ENCODE measurements at places on chromosomes 13 and 19.

GRCh38 chr19:10601999-10602329 is 14.9 kb upstream of the AP1M2 start:
- DNase-seq, result no peak

- peak; percentile 22 for DNase-seq
Observed at GRCh38 chr19:1754636-1755466, 1.5 kb downstream of the ONECUT3 start.

DNA sequence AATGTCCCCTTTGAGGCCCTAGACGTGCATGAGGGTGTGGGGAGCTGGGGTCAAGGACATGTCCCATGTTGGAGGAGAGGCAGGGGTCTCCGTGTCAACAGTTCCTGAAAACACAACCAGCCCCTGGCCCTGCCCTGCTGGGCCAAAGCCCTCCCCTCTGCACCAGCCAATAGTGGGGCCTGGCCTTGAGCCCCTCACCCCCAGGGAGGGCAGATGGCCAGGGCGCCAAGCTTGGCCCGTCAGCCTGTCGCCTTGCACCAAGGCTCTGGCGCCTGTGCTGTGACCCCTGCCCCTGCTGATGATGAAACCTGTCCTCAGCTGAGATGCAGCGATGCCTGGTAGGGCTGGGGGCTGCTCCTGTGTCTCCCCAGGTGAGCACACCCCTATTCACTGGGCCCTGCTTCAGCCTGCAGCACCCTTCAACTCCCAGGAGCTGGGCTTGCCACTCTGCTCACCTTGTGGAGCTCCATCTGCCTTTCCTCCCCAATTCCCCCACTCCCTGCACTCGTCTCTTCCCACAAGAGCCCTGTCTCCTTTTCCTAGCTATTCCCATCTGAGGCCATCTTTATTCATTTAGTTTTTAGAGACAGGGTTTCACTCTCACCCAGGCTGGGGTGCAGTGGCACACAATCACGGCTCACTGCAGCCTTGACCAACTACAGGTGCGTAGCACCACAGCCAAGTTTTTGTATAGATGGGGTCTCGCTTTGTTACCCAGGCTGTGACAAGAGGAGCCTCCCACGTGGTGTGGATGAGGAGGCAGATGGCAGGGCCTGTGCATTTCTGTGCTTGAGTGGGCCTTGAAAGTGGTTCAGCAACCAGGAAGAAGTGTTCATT is 2.1 kb upstream of the HAMP start:
- no peak for DNase-seq

DNA sequence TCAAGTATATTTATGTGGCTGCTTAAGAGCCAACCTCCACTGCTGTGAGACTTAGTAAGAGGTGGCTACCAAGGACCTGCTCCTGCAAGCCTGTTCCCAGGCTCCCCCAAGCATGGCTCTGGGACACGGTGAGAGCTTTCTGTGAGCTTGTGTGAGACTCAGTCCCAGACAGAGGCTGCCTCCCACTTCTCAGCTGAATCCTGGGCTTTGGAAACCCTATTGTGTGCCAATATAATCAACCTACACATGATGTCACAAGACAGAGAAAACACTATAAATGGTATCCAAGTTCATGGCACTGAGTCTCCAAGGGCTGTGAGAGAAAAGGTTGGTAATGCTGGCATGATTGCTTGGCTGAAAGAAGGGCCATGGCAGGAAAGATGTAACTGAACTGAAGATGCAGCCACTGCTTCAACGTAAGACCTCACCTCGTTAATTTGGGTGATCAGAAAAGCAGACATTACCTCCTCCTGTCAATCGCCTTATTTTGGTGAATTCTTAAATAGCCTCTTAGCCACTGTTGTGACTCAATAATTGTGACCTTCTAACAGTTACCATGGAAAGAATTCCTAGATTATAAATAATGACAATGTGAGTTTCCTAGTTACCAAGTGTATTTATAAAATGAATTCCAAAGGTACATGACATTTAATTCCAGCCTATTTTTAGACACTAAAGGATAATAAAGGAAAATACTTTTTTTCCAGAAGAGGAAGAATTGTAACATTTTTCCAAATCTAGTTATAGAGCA is 332.0 kb downstream of the IRS2 start:
- no peak for DNase-seq

DNA sequence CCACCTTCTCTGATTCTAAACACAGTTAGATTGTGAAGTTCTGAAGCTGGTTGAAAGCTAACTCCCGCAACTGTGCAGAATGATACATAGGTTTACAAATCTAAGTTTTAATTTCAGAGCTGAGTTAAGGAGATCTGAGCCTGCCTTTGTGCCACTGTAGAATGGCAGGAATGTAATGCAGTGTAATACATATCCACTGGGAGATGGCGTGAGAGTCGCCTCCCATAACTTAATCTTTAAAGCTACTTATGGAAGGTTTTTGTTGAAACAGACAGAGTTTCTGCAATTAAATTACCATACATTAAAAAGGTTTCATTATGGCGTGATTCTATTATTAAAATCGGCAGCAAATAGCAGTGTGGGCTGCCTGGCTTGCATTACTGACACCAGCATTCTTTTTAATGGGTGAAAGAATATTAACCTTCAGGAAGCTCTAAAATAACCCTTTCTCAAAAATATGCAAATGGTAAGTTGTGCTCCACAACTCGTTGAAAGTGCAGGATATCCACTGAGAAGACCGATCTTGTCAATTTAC is 257.4 kb downstream of the OLFM4 start:
- no peak for DNase-seq

DNA sequence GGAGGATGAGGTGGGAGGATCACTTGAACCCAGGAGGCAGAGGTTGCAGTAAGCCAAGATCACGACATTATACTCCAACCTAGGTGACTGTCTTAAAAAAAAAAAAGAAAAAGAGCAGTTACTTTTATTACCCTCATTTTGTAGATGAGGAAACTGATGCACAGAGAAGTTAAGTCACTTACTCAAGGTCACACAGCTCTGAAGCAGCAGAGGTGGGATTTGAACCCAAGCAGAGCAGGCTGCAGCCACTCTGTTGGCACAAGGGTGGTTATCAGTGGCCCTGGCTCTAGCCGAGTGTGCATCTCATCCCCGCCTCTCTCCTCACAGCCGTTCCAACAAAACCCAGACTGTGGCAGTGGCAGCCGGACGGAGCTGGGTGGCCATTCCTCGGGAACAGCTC is 7.6 kb downstream of the IL27RA start:
- DNase-seq, result no peak

DNA sequence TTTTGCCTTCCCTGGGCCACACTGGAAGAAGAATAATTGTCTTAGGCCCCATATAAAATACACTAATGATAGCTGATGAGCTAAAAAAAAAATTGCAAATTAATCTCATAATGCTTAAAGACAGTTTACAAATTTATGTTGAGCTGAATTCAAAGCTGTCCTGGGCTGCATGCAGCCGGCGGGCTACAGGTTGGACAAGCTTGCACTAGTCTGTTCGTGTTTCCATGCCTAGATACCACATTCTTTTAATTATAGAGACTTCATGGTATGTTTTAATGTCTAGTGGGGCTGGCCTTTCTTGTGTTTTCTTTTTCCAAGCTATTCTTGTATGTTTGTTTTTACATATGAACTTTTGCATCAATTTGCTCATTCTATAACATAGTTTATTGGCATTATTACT is 90.6 kb downstream of the SGCG start:
- no peak for DNase-seq

DNA sequence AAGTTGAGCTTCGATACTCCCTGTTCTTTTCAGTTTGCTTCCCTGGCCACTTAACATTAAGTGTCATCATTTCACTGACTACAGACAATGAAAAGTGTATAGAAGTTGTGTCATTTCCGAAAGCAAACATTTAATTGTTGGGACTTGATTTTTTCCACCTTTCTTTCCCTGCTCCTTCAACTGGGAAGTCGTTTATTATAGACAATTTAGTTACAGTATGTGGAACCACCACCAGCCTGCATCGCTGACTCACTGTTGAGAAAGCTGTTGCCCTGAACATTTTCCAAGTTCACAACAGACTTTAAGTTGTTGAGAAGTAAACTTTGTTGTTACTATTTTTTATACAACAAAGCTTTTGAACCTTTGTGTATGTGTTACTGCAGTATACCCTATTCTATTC is 788.4 kb upstream of the PRR20A start:
- DNase-seq, result no peak

DNA sequence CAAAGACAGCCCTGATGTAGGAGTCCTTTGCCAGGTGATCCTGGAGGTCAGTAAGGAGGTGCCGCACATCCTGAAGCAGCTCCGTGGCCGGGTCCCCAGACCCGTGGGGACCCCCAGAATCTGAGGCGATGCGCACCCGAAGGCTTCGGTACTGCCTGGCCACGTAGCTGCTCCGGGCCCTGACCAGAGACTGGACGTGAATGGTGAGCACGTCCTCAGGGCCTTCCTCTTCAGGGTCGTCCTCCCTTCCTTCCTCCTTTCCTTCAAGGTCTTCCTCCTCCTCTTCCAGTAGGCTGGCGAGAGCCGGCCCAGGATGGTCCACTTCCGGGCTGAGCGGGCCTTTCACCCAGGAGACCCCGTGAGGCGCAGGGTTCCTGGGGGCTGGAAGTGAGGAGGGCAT is 7.5 kb downstream of the RINL start:
- DNase-seq, result no peak

- no peak for DNase-seq
Observed at GRCh38 chr13:43206838-43207237, 183.5 kb downstream of the DNAJC15 start.

DNA sequence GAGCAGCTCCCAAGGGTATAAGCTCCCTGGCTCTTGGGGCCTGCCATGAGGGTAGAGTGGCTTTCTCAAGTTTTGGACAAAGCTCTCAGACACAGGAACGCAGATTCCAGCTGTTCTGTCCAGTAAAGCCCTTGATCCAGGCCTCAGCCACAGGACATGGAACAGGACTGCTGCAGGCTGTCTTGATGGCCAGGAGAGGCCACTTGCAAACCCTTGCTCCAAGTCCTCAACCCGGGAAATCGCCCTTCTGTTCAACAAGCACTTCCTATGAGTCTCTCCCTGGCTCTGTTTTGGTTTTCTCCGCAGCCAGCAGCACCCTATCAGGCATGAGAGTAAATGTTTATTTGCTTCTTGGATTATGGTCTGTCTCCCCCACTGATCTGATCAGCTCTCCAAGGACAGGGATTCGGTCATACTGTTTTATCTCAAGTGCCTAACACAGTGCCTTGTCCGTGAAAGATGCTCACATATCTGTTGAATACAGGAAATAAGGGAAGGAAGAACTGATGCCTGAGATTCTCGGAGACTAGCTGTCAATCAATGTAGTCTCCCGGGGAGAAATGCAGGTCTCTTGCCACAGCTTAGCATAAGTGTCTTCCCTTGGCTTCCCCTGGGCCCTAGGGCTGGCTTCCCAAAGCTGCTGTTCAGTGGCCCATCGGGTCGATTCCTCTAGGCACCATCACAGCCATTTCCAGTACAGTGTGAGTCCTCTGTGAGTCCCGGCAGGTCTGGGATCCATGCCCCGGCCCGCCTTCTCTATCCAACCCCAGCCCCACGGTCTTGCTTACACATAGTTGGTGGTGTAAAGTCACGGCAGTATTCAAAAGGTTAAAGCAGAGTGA is 90.8 kb downstream of the TSHZ3 start:
- DNase-seq, result no peak

GRCh38 chr13:114103801-114104654 is 28.4 kb downstream of the RASA3 start:
- no peak for DNase-seq

- DNase-seq, result peak; percentile 94
Observed at GRCh38 chr19:49118565-49119410, at the start of gene C19orf73. TSS of gene C19orf73 (minus strand) at chr19:49119143. CDS start at chr19:49119022, 121 bp downstream.

- DNase-seq, result no peak
Observed at GRCh38 chr13:110305001-110305400, 2.0 kb downstream of the COL4A1 start.

GRCh38 chr19:16585808-16586476 is 13.7 kb upstream of the SLC35E1 start:
- no peak for DNase-seq

GRCh38 chr13:51311957-51312520 is 27.5 kb upstream of the SERPINE3 start:
- DNase-seq, result no peak

- no peak for DNase-seq
Observed at GRCh38 chr13:63048653-63049052, 1633.0 kb upstream of the PCDH20 start.

- DNase-seq, result no peak
Observed at GRCh38 chr13:112806739-112807652, 117.2 kb downstream of the ATP11A start.

GRCh38 chr13:103308667-103309066 is 242.4 kb upstream of the SLC10A2 start:
- no peak for DNase-seq

DNA sequence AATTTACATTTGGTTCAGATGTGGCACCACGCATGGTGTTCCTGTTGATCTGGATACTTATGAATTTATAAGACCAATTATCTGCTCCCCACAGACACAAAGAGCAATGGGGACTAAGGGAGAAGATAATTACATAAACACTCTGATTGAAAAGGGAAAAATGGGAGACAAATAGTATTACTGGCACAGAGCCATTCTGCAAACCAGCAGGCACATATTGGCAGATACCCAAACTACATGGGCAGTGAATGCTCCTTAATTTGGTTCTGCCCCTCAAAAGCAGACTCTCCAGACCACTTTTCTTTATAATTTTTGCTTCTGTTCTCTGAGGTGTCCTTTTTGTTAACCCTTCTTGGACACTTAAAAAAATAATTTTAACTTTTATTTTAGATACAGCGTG is 1674.2 kb downstream of the PCDH9 start:
- peak; percentile 98 for DNase-seq

DNA sequence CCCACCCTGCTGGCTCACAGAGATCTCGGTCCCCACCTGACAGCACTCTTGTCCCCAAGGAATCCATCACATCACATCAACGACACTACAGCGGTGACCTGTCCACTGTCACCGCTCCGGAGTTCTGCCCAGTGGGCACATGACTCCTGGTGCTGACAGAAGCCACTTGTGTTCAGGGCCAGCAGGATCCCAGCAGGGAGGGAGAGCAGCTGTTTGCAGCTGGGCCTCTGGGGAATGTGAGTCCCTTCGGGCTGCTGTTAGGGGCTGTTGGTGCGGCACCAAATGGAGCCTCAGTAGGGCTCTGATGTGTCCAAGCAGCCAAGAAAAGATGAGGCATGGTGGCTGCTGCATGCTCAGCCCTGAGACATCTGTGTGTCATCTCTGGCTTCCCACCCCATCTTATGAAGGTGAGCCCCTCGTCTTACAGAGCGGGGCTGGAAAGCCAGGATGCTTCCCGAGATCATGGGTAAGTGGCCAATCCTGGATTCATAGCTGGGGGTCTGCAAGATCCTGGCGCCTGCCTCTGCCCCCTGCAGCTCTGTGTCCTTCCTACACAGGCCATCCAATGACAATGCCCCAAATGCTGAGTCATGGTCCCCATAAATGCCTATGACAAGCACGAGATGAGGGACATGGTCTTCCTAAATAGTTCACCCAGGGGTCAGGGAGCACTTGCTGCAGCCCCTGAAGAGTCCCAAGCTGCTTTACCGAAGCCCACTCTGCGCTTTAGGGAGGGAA is 56.0 kb downstream of the F2RL3 start:
- no peak for DNase-seq

- no peak for DNase-seq
Observed at GRCh38 chr19:48053856-48054255, 10.0 kb upstream of the CABP5 start.

GRCh38 chr13:100725472-100725871 is 50.9 kb upstream of the TMTC4 start:
- no peak for DNase-seq

- no peak for DNase-seq
Observed at GRCh38 chr13:59951011-59951410, 212.7 kb downstream of the DIAPH3 start.

GRCh38 chr19:40908976-40909375 is 26.9 kb upstream of the CYP2A7 start:
- no peak for DNase-seq

All from NCI-H1417 (cell line).